ENCODE measurements at places on chromosomes 16 and 17. TPM values are rescaled to one million over a fixed set of nuclear protein-coding genes. Genes with fewer than 3 reads are reported as not detected.

- no peak for DNase-seq
- no peaks in the 10 kb centered on the region for H3K27me3 ChIP-seq
- no peaks in the 10 kb centered on the region for H3K4me1 ChIP-seq
- H3K36me3 ChIP-seq = no peaks in the 10 kb centered on the region
- H3K4me3 ChIP-seq = no peak overlapping the region
- no peak overlapping the region for H3K27ac ChIP-seq
These were observed 151.9 kb downstream of the SALL1 start for GRCh38 chr16:50999181-50999580.

DNA sequence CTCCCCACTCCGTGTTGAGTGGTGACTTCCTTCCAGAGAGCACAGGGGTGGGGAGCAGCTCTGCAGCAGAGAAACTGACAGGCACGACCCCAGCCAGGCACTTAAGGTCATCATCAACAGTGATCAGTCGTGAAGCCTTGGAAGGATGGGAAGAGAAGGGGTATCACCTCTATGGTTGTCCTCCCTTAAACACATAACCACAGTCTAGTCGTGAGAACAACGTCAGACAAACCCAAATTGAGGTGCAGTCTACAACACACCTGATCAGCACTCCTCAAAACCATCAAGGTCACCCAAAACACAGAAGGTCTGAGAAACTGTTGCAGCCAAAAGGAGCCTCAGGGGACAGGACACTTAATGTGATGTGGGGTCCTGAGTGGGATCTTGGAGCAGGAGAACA lies 68.3 kb downstream of the MPRIP start:
- H3K36me3 ChIP-seq = no peaks in the 10 kb centered on the region
- no peak for DNase-seq
- H3K27me3 ChIP-seq = no peaks in the 10 kb centered on the region
- no peaks in the 10 kb centered on the region for H3K4me1 ChIP-seq

GRCh38 chr17:70136131-70136530 lies 33.2 kb upstream of the KCNJ2 start:
- H3K27ac ChIP-seq = no peak overlapping the region
- no peaks in the 10 kb centered on the region for H3K27me3 ChIP-seq
- H3K4me1 ChIP-seq = no peaks in the 10 kb centered on the region
- no peak for DNase-seq
- H3K4me3 ChIP-seq = no peak overlapping the region

Gene ZPBP2
- total RNA-seq = not detected

- no peaks in the 10 kb centered on the region for H3K27me3 ChIP-seq
- H3K27ac ChIP-seq = no peak overlapping the region
- DNase-seq = no peak
- H3K36me3 ChIP-seq = no peaks in the 10 kb centered on the region
- H3K4me1 ChIP-seq = no peaks in the 10 kb centered on the region
These were observed 7.4 kb downstream of the ADAD2 start for GRCh38 chr16:84198401-84198800.

Gene COPZ2
- 0.77 TPM for total RNA-seq

Gene CMTM2
- not detected for total RNA-seq

GRCh38 chr17:50785946-50786570 lies 18.7 kb upstream of the ANKRD40CL start:
- DNase-seq = no peak
- 0 out of 2 replicates have a peak, but pooled peaks cover 4% of the 10 kb centered on the region for H3K4me1 ChIP-seq
- H3K4me3 ChIP-seq = no peak overlapping the region
- no peaks in the 10 kb centered on the region for H3K36me3 ChIP-seq
- no peak overlapping the region for H3K27ac ChIP-seq
